ENCODE measurements at places on chromosomes 11 and 22.

DNA sequence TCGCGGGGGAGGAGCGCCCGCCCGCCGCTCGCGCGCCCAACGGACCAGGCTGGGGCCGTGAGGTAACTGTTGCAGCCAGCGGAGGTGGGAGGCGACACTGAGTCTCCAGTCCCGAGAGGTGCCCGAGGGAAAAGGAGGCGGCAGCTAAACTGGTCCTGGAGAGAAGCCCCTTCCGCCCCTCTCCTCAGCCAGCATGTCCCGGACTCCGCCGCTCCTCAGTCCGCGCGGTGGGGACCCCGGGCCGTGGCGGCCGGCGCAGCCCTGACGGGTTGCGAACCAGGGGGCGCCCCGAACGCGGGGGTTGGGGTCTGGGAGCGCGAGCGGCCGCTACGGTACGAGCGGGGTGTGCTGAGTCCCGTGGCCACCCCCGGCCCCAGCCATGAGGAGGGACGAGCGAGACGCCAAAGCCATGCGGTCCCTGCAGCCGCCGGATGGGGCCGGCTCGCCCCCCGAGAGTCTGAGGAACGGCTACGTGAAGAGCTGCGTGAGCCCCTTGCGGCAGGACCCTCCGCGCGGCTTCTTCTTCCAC, at the start of gene PDE3B:
Gene PDE3B (plus strand): TSS at position 108 of the 529 bp plus-strand sequence. CDS start 272 bp downstream, at position 380.
- DNase-seq, result peak; percentile 80

DNA sequence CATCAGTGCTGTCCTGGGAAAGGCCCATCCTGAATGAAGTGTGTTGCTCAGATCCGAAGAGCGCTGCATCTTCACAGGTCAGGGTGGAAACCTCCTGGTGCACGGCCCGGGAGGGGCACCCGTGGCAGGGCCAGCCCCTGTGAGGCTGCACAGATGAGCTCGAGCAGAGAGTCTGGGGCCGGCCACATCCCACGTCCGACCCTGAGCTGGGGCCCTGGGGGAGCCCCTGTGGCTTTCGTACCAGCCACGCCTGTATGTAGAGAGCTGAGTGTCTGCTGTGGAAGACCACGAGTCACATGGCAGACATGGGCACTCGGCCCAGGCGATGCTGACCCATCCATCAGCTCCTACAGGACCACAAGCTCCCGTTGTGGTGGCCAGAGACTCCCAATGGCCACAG, 24.9 kb upstream of the SEPTIN5 start:
- DNase-seq, result no peak

GRCh38 chr11:13786688-13787087, 118.2 kb downstream of the FAR1 start:
- DNase-seq, result no peak

- no peak for DNase-seq
Observed at GRCh38 chr11:125554038-125554437, 15.2 kb upstream of the EI24 start.

DNA sequence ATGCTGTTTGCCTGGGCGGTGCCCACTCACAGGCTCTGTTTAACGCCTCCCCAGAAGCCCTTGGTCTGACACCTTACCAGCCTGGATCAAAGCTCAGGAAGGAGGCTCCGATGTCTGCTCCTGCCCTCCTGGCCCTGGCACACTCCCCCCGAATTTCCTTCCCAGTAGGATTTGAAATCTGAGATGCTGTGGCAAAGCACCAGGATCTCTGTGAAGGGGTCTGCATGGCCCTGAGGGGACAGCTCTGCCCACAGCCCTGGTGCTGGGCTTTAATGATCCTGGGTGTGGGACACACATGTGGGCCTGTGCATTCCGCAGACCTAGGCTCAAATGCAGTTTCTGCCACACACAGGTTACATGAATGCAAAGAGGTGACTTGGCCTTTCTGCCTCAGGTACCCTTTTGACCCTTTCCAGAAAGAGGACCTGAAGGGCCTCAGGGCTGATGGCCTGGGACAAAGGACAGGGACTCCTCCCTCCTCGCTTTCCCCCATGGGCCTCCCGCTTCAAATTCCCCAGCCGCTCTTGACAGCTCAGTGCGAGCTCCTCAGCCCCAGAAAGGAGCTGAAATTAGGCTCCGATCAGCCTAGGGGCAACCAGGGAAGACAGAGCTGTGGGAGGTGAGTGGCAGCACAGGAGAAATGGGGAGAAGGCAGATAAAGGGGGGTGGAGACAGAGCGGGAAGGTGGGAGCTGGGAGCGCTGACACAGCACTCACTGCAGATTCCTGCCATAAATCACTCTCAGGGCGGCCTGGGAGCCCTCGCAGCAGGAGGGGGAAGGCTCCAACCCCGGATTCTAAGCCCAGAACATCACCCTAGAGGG, 41.3 kb downstream of the TRIM29 start:
- DNase-seq, result no peak

DNA sequence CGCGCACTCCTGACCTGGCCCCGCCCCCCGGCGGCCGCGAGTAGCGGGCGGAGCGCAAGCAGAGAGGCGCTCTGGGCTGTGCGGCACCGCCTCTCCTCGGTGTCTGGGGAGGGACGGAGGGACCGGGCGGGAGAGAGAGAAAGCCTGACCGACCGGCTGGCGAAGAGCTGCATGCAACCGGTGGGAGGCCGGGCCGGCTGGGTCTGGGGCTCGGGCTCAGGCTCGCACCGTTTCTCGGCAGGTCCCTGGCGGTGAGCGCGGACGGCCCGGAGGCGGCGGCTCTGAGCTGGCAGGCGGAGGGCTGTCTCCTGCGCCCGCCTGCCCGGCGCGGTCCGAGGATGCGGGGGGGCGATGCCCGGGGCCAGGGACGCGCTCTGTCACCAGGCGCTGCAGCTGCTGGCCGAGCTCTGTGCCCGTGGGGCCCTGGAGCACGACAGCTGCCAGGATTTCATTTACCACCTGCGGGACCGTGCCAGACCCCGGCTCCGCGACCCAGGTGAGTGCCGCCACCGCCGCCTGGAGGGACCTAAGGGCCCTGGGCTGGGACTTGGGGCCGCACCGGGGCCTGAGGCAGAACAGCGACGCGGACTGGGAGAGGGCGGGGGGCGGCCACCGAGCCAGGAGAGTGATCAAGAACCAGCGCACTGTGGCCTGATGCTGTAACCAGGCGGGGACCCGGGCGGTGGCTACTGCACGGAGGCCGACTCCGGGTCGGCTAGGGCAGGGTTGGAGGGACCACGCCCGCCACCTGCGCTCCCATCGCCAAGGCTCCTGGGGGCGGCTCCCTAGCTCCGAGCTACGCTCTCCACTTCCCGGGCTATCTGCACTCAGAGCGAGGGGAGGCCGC, at the start of gene SYT9:
Gene SYT9 (plus strand): TSS at position 69 of the 847 bp plus-strand sequence. CDS start 283 bp downstream, at position 352.
- DNase-seq, result no peak

- no peak for DNase-seq
Observed at GRCh38 chr22:37407856-37408255, 19.4 kb downstream of the ELFN2 start.

- DNase-seq, result no peak
Observed at GRCh38 chr22:49197505-49197904, 630.2 kb downstream of the BRD1 start.

- DNase-seq, result no peak
Observed at GRCh38 chr11:96481771-96482170, 92.0 kb downstream of the JRKL start.

DNA sequence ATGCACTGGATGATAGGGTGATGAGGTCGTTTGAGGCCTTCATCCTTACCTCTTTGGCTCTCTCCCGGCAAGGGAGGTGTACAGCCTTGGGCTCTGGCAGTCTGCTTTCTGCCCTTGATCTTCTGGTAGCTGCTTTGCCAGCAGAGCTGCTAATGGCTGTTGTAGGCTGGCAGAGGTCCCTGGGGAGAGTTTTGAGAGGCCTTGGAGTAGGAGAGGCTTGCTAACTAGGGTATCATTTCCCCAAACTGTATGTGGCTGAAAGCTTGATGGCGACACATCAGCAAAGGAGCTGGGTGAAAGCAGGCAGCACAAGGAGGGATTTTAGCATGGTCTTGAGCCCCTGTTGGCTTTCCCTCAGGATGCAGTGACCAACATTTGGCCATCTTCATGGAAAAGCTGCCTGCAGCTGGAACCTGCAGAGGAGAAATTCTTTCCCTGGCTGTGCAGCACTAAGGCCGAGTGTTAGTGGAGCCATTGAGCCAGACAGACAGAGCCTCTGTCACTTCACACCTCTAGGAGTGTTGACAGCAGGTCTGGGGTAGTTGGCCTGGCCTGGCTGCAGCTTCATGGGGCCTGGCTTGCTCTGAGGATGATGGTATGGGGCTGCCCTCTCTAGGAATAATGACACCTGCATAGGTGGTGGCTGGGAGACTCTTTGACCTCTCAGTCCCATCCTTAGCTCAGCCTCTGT, 3.5 kb upstream of the AMPD3 start:
- DNase-seq, result no peak

DNA sequence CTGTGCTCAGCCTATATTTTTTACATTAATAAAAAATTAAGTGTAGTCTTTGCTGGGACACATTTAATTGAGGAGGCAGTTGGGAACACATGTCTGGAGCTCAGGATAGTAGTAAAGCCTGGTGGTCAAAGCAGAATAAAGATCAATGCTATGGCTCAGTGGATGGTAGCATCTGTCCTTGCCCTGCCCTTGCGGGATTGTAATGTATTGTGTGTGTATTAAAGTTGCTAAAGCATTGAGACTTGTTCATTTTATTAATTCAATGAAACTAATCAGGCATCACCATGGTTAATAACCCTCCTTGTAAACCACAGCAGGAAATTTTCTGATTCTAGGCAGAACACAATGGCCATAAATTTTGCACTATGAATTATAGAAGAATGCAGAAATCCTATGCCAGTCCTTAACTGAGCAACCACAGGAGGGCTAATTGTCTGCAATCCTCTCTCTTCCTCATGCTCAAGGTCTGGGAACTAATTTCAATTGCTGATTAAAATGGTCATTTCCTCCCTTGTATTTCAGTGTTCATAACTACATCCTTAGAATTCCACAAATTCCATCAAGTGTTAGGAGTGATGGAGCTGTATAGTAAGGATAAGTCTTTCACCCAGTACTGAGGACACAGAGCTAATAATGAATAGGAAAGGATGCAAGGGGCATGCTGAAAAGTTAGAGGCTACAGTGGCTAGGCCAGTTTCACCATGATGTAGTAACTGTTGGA, 403.2 kb upstream of the DDI1 start:
- no peak for DNase-seq

- no peak for DNase-seq
Observed at GRCh38 chr11:114614127-114614720, 18.6 kb upstream of the NXPE4 start.

GRCh38 chr11:790721-791564, 1.1 kb upstream of the CEND1 start:
- no peak for DNase-seq

DNA sequence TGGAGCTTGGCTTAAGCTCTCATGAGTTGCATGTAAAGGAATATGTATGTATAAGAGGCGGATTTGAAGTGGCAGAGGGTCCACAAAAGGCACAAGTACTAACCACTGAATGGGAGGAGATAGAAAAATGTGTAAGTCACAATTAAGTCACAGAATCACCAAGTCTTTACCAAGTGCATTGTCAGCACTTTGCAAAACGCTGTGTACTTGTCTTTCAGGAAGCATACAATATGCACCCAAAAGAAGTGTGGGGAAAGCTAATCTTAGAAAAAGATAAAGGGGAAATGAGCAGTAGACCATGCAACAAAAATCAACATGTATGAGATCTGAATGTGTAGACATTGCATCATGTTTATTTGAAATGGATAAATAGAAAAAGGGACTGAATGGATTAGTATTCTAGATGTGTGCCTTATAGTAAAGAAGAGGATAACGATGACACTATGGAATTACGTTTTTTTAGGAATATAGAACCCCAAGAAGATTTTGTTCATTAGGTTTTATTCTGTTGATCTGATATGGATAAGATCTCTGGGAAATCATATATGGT, 4.5 kb downstream of the CNTF start:
- DNase-seq, result no peak

GRCh38 chr11:3967695-3968094, 112.2 kb downstream of the STIM1 start:
- no peak for DNase-seq

- no peak for DNase-seq
Observed at GRCh38 chr11:121241343-121242211, 51.0 kb upstream of the SC5D start.

GRCh38 chr11:21640491-21640890, 552.4 kb upstream of the ANO5 start:
- DNase-seq, result no peak

DNA sequence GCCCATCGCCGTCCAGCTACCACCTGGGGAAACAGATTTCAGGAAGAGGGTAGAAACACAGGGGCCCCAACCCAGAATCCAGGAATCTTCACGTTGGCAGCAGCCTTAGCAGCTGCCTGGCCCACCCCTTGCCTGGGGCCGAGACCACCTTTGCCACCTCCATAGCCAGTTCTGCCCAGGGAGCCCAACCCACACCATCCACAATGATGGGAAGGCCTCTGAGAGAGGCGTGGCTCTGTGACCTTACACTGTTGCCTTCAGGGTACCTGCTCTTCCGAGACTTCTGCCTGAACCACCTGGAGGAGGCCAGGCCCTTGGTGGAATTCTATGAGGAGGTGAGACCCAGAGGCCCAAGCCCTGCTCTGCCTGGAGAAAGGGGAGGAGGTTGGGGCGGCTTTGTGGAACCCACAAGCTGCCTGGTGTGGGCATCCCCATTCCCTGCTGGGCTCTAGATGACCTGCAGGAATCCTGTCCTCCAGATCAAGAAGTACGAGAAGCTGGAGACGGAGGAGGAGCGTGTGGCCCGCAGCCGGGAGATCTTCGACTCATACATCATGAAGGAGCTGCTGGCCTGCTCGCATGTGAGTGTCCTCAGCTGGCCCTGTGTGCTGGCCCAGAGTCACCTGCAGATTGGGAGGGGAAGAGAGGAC, 10.0 kb upstream of the ANKRD13D start:
- no peak for DNase-seq

GRCh38 chr11:12474871-12475270, 97.5 kb downstream of the PARVA start:
- DNase-seq, result no peak

DNA sequence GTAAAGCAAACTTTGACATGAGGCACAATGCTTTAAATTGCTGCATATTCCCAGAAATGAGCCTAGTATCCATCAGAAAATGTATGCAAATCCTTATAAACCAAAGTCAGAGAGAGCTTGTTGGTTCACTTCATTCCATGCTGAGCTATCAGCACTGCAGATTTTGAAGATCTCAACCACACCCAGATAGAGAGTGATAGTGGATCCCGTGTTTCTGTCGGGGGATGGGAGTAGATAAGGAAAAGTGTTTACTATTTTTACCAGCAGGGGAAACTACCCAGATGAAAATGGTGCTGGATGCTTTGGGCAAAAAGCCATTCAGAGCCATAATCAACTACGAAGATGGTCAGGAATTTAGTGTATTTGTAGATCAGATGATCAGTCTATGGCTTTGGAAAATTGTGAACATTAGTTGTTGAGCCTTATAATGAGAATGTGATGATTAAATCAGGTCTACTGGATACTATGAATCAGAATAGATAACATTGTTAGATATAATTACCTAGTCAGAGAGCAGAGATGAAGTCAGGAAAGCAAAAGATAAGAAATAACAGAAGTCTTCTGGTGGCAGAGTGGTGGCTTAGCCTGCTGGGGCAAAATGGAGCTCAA, 10.8 kb downstream of the OR51B6 start:
- no peak for DNase-seq

DNA sequence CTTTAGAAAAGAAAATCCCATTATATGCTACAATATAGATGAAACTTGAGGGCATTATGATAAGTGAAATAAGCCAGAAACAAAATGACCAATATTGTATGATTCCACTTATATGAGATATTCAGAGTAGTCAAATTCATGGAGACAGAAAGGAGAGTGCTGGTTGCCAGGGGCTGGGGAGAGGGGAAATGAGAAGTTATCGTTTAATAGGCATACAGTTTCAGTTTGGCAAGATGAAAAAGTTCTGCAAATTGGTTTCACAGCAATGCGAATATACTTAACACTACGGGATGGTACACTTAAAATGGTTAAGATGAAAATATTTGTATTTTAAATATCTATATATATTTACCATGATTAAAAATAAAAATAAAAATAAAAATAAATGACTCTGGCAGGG, 31.1 kb upstream of the RDX start:
- DNase-seq, result no peak

Measured in hematopoietic multipotent progenitor cell treated with erythropoietin and hydrocortisone succinate and interleukin-3 and kit ligand, for 8 days (in vitro differentiated cells).